ENCODE measurements at places on chromosomes 1 and 21. TPM values are rescaled to one million over a fixed set of nuclear protein-coding genes. Genes with fewer than 3 reads are reported as not detected.

DNA sequence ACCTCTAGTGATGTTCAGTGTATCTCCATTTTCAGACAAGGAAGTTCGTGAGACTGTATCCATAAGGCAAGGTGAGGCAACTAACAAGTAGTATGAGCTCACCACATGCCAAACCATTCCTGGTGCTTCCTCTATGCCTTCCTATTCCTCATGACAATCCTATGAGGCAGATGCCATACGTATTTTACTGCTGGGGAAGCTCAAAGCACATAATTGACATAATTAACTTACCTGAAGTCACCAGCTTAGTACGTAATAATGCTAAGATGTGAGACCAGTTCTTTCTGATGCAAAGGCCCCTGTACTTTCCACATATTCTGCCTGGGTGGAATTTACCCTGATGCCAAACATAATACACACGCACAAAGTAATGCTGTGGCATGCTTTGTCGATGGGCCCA, 83.6 kb upstream of the NFIA start:
- DNase-seq: no peak

RXFP4 gene
- polyA plus RNA-seq: not detected

PKNOX1 gene
- polyA plus RNA-seq: 4.7 TPM

DNA sequence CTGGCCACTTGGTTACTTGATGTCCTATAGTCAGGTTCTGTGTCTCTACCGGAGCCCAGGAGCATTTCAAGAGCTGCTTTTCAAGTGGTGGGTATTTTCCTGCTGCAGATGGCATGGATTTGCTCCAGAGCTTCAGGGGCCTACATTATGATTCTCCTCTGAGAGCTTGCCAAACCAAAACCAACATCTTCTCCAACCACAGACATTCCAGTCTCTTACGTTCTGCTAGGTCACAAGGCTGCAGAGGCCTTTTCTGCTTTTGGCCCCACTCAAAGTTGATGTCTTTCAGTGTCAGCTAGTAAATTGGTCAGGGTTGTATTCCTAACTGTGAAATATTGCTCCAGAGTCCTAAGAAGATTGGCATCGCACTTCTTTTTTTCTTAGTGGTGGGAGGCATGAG, 14.7 kb upstream of the AQP10 start:
- no peak for DNase-seq

DNA sequence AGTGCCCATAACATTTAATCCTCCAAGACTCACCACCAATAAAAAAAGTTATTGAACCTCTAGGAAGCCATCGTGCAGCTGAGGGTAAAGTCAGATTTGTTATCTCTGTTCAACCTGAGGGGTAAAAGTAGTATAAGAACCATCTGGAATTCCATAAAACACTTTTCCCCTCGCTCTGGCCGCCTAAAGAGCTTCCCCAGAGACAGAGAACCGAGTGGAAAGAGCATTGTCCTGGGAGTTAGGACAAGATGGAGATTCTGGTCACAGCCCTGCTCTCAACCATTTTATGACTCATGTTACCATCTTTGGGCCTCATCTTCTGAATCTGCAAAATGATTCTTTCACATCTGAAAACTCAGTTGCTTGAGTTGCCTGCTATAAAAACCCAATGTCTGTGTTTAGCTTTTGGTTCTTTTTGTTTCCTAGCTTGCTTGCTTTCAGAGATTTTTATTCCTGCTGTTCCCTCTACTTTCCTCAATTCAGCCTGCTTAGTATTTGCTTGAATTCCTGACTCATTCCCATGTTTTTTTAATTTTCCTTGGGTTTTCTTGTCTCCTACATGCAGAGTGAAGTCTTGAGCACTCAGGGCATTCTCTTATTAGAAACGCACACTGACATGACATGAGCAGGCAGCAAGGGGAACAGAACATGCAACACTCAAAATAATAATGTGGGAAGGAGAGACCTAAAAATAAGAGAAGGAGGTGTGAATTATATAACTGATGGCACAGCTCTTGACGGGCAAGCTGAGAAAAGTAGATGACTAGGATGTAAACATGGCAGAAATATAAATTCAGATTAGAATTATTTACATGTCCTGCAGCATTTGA, 1.7 kb downstream of the EPHX4 start:
- no peak for DNase-seq

- DNase-seq: no peak
These were observed 20.6 kb downstream of the XKR8 start for GRCh38 chr1:27980216-27980845.

All from small intestine (tissue), 16 donors.